Astrocyte of the cerebellum (primary cell): ENCODE measurements at places on chromosomes 2 and 18.

GRCh38 chr2:240685771-240686371, 3.2 kb upstream of the AQP12B start:
- DNase-seq = no peak

GRCh38 chr2:229520691-229521096, 193.7 kb downstream of the DNER start:
- no peak for DNase-seq

DNA sequence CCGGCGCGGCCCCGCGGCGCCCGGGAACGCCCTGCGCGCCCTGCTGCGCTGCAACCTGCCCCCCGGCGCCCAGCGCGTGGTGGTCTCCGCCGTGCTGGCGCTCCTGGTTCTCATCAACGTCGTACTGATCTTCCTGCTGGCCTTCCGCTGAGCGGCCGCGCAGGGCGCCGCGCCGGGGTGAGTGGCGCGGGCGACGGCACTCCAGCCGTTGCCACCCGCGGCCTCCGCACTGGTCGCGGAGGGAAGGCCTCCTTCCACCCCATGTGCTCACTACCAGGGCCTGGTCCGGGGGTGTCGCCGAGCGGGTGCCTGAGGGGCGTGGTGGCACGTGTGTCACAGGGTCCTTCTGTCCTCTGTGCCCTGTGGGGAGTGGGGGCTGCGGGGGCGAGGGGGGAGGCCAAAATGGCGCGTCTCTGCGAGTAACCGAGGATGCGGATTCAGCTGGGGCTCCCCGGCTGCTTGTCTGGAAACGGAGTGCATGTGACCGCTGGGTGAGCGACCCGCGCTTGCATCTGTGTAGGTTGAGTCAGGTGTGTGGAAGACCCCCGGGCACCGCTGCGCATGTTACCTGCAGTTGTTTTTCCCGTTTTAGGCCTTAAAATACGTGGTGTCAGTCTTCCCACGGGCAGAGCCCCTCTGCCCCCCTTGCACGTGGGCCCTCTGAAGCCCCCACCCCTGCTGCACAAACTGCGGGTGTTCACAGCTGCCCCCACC, 58.0 kb downstream of the FAM168B start:
- DNase-seq = no peak

- no peak for DNase-seq
Measured at GRCh38 chr2:130371723-130372054, 15.8 kb downstream of the PTPN18 start.

- no peak for DNase-seq
Measured at GRCh38 chr2:219081701-219082331, 21.1 kb upstream of the IHH start.

GRCh38 chr2:168422584-168422983, 33.5 kb upstream of the CERS6 start:
- DNase-seq = no peak
